ENCODE measurements at places on chromosomes 1 and 21.

DNA sequence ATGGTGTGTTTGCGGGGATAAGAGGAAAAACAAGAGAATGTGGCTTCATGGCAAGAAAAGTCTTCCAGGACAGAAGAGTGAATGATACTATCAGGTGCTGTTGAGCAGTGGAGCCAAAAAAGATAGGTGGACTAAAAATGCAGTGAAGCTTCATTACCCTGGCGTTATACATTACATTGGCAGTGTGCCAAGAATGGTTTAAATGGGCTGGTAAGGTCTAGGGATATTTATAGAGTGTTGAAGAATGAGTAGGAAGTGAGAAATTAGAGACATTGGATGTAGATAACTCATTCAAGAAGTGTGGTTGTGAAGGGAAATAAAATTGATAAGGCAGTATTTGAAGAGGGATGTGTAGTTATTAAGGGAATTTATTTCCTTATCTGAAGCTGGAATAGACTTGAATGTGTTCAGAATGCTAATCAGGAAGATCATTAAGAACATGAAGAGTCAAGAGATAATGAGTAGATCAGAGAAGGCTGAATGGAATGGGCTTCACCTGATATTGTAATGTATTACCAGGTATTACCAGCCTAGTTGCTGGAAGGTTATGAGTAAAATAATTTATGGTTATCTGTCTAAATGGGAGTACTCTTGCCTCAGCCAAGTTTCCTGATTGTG is 72.7 kb downstream of the MAST2 start:
- no peak for DNase-seq

DNA sequence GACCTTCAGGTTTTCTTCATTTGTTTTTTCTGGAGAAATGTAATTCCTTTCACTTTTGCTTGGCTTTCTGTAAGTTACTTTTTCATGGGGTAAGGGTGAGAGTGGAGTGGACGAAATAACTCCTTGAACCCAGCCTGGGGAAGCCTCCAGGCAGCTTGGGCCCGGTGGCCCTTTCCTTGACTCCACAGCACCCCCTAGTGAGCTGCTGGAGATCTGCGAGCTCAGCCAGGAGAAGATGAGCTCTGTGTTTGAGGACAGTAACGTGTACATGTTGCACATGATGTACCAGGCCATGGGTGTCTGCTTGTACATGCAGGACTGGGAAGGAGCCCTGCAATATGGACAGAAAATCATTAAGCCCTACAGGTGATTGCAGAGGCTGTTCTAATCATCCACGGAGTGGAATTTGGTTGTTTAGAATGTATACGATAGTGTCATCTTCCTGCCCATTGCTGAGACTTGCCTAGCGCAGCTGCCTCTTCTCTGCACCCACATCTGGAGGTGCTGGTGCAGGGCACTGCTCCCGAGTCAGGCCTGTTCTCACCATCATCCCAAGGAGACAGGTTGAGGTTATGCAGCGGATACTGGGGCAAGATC is 51.0 kb downstream of the SMYD2 start:
- DNase-seq, result peak; percentile 61

GRCh38 chr1:31396633-31397351 is 16.2 kb upstream of the SERINC2 start:
- DNase-seq, result no peak

GRCh38 chr21:32494934-32495709 is 82.6 kb downstream of the EVA1C start:
- DNase-seq, result no peak

- no peak for DNase-seq
Measured at GRCh38 chr1:186404454-186405051, 28.9 kb downstream of the ODR4 start.

DNA sequence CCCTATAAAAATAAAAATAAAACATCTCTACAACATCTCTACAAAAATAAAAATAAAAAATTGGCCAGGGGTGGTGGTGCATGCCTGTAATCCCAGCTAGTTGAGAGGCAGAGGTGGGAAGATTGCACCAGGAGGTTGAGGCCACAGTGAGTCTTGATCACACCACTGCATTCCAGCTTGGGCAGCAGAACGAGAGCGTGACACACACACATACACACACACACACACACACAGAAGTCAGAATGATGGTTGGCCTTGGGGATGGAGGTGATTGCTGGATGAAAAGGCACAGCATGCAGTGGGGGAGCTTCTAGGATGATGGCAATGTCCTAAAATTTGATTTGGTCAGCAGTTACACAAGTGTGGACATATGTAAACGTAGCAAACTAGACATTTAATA is 69.7 kb upstream of the SOD1 start:
- DNase-seq, result no peak

- no peak for DNase-seq
Measured at GRCh38 chr1:220999872-221000863, 120.9 kb downstream of the HLX start.

DNA sequence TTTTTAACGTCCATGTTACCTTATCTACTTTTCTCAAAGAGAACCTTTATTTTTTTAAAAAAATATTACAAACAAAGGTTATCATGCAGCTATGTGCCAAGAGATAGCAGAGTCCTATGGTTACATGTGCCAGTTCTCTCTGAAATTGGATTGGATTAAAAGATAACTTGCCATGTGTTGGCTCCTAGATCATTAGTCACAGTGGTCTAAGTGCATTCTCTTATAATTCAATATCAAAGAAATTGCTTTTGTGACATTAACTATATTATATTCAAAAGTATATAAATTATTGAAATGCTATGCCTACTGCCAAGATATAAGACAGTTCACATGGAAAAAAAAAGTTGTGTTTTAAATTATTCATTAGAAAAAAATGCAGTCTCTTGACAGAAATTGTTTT is 494.2 kb downstream of the NEGR1 start:
- no peak for DNase-seq
